ENCODE measurements at places on chromosomes 2 and 18. TPM values are rescaled to one million over a fixed set of nuclear protein-coding genes. Genes with fewer than 3 reads are reported as not detected.
A peak's percentile ranks its signal among the peaks of the same experiment; 100 is the strongest.

DNA sequence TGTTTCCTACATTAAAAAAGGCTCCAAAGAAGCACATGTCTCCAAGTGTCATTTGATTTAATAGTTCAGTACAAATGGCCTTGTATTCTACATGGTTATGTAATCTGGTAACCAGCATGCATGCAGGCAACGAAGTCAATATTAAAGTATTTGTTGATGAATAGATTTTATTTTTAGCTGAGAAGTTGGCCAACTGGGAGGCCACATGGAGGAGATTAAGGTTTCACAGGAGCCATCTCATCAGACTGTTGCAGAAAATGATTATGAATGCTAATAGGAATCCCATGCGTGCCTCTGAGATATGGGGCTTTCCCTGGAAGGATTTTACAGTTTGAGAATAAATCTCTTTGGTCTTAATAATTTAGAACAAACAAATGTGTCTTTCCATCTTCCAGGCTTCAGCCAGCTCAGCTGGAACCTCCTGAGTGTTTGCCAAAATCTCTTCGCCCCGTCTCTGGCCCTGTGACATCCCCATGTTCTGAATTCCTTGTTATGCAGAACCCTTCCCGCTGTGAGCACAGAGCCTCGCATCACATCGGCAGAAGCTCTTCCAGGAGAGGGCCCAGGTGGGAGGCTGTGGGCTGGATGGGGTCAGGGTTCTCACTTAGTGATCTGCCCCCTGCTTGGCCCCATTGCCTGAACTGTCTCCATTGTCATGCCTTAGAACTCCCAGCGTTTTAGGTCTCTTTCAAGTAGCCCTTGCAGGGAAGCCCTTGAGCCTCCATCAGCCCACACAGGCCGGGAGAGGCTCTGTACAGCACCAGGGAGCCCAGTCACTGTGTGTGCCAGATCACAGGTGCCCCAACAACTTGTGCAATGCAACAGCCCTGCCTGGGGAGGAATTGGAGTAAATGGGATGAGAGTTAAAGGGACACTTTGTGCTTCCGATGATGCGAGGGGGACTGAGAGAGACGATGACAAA is 190.5 kb upstream of the TWIST2 start:
- no peak overlapping the region for H3K4me3 ChIP-seq
- peaks cover 16% of the 10 kb centered on the region for H3K27me3 ChIP-seq
- no peaks in the 10 kb centered on the region for H3K4me1 ChIP-seq
- DNase-seq: no peak
- H3K27ac ChIP-seq: no peak overlapping the region

Gene GPR155
- 24.7 TPM for total RNA-seq

DNA sequence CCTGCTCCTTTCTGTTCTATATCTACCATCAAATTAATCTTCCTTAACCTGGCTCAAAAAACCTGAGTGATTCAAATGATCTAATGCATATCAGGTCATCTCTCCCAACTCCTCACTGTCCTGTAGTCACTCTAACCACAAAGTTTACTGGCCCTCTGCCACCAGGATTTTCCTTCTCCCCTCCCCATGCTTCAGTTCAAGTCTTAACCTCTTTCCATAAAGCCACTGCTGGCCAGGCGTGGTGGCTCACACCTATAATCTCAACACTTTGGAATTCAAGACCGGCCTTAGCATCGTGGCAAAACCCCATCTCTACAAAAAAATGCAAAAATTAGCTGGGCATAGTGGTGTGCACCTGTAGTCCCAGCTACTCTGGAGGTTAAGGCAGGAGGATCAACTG is 7.5 kb upstream of the SP3 start:
- no peaks in the 10 kb centered on the region for H3K4me1 ChIP-seq
- H3K36me3 ChIP-seq: no peaks in the 10 kb centered on the region
- DNase-seq: no peak
- no peak overlapping the region for H3K4me3 ChIP-seq

Gene UGT1A8
- total RNA-seq: not detected

GRCh38 chr18:32714571-32715148 is 58.2 kb downstream of the KLHL14 start:
- H3K4me3 ChIP-seq: no peak overlapping the region
- no peaks in the 10 kb centered on the region for H3K4me1 ChIP-seq
- H3K27me3 ChIP-seq: no peaks in the 10 kb centered on the region
- DNase-seq: no peak

DNA sequence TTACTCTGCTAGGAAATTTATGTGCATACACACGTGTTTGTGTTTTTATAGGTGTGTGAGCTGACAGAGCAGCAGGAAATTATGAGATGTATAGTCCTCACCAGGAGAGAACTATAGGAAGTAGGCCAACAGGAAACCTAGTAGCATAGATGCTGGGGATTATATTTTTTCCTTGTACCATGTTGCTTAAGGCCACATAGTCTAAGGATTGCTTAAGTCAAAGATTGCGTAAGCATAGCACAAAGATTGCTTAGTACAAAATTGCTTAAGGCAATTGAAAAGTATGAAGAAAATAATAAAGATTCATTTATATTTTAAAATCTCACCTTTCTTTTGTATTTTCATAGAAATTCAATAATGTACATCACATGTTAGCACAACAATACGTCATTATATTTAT is 18.7 kb upstream of the CCDC102B start:
- no peak overlapping the region for H3K4me3 ChIP-seq
- DNase-seq: no peak
- H3K27ac ChIP-seq: no peak overlapping the region
- H3K36me3 ChIP-seq: no peaks in the 10 kb centered on the region
- no peaks in the 10 kb centered on the region for H3K27me3 ChIP-seq

GRCh38 chr18:24103320-24104021 is 35.4 kb upstream of the CABYR start:
- H3K27ac ChIP-seq: no peak overlapping the region
- no peaks in the 10 kb centered on the region for H3K27me3 ChIP-seq
- no peak overlapping the region for H3K4me3 ChIP-seq
- no peaks in the 10 kb centered on the region for H3K4me1 ChIP-seq
- DNase-seq: no peak
- H3K36me3 ChIP-seq: no peaks in the 10 kb centered on the region

Gene CPO
- 0.30 TPM for total RNA-seq

DNA sequence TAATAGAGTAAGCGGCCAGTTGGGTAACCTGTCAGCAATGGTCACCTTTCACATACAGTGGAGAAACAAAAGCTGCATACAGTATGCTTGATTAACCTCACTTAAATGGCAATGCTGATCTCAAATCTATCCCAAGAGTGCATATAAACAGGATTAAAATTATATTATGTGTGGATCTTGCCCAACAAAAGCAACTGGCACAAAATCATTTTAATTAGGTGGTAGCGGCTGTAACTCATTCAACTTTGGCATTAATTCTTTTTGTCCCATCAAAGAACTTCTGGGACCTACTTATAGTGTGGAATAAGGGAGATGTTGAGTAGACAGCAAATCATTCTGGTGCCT is 167.8 kb upstream of the VRK2 start:
- no peaks in the 10 kb centered on the region for H3K36me3 ChIP-seq
- DNase-seq: no peak
- no peak overlapping the region for H3K27ac ChIP-seq

Gene CDK15
- total RNA-seq: not detected

GRCh38 chr18:12904012-12904516 is 20.0 kb upstream of the PTPN2 start:
- H3K36me3 ChIP-seq: no peaks in the 10 kb centered on the region
- H3K27me3 ChIP-seq: peaks cover 12% of the 10 kb centered on the region
- DNase-seq: no peak
- H3K4me1 ChIP-seq: no peaks in the 10 kb centered on the region
- peak overlapping the region; percentile 68 for H3K27ac ChIP-seq

GRCh38 chr2:43751476-43751990 is 22.3 kb upstream of the DYNC2LI1 start:
- no peaks in the 10 kb centered on the region for H3K27me3 ChIP-seq
- no peak overlapping the region for H3K4me3 ChIP-seq
- no peak for DNase-seq

GRCh38 chr2:161136696-161137324 is 23.4 kb upstream of the TANK start:
- peak; percentile 34 for DNase-seq
- no peak overlapping the region for H3K4me3 ChIP-seq
- H3K27ac ChIP-seq: peak overlapping the region; percentile 93
- H3K36me3 ChIP-seq: no peaks in the 10 kb centered on the region

DNA sequence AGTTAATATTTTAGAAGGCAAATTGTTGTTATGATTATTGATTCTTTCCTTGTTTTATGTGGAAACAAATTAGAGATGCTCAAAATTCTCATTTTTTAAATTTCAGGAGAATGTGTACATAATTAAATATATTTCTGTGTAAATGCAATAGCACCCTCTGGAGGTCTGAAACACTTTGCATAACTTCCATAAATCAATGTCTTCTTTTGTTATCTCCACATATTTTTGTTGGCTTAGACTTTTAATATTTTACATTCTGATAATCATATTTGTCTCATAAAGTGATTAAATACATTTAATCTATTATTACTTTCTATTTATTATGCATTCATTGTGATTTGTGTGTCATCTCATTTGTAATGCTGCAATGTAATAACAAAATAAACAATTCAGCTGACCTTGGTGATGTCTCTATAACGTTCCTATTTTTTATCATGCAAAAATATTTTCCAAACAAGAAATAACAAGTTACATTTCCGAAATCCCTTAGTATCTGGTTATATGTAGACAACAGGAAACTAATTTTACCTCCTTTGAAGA is 201.8 kb upstream of the GALNT5 start:
- H3K27ac ChIP-seq: no peak overlapping the region
- H3K4me1 ChIP-seq: no peaks in the 10 kb centered on the region
- DNase-seq: no peak
- H3K36me3 ChIP-seq: no peaks in the 10 kb centered on the region

Gene CCDC142
- 56.7 TPM for total RNA-seq

- H3K4me3 ChIP-seq: no peak overlapping the region
- no peaks in the 10 kb centered on the region for H3K36me3 ChIP-seq
- no peaks in the 10 kb centered on the region for H3K27me3 ChIP-seq
- H3K4me1 ChIP-seq: no peaks in the 10 kb centered on the region
- no peak for DNase-seq
- H3K27ac ChIP-seq: no peak overlapping the region
Observed at GRCh38 chr2:114156366-114157056, 266.6 kb downstream of the ACTR3 start.

DNA sequence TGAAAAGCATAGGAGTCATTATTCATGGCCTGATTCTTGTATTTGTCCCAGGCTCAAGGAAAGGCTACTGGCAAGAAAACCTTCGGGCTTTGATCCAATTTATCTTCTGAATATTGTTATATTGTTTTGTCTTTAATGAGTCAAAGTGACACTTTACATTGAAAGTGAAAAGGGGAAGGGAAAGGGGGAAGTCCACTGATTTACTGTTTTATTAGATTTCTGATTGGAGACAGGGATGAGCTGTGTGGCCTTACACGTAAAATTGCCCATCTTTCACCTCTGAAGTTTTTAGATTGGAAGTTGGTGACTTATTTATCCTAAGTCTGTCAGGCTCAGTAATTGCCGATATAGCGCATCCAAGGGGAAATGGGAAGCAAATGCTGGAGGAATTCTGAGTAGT is 843.8 kb upstream of the LRRTM1 start:
- DNase-seq: no peak
- no peak overlapping the region for H3K4me3 ChIP-seq
- H3K36me3 ChIP-seq: no peaks in the 10 kb centered on the region
- no peak overlapping the region for H3K27ac ChIP-seq

Gene UGT1A4
- not detected for total RNA-seq

Gene NPHP1
- 0.70 TPM for total RNA-seq

Gene IKZF2
- total RNA-seq: 31.8 TPM

DNA sequence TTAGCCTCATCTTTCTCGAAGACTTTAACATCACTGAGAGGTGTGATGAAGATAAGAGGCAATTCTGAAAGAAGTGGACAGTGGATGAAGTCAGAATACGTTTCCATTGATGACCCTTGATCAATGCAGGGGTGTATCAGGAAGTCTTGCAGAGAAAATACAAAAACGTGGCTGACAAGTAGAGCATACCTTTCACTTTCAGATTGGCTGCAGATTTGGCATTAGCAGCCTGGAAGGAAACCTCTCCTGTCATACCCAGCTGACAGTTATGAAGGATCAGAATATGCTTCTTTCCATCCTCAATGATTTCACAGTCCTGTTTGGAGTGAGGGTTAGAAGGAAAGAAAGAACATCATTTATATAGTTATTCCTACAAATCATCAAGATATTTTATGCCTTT is 152.5 kb downstream of the PLEKHA3 start:
- H3K4me1 ChIP-seq: no peaks in the 10 kb centered on the region
- peaks cover 22% of the 10 kb centered on the region for H3K36me3 ChIP-seq
- no peak overlapping the region for H3K4me3 ChIP-seq
- H3K27me3 ChIP-seq: no peaks in the 10 kb centered on the region
- no peak for DNase-seq

Gene FIGN
- not detected for total RNA-seq

Gene ANKRD62
- not detected for total RNA-seq

- no peak overlapping the region for H3K4me3 ChIP-seq
- no peak overlapping the region for H3K27ac ChIP-seq
- H3K36me3 ChIP-seq: no peaks in the 10 kb centered on the region
- H3K27me3 ChIP-seq: no peaks in the 10 kb centered on the region
Observed at GRCh38 chr2:68345129-68345875, 19.8 kb upstream of the PLEK start.

- peaks cover 23% of the 10 kb centered on the region for H3K4me1 ChIP-seq
- no peak overlapping the region for H3K4me3 ChIP-seq
- DNase-seq: no peak
- H3K27me3 ChIP-seq: peaks cover 4% of the 10 kb centered on the region
Observed at GRCh38 chr2:46438794-46439193, 40.6 kb upstream of the TMEM247 start.

Gene RAMP1
- 1.1 TPM for total RNA-seq

Gene GALNT5
- 0.09 TPM for total RNA-seq

Gene CHPF
- total RNA-seq: 11.7 TPM

DNA sequence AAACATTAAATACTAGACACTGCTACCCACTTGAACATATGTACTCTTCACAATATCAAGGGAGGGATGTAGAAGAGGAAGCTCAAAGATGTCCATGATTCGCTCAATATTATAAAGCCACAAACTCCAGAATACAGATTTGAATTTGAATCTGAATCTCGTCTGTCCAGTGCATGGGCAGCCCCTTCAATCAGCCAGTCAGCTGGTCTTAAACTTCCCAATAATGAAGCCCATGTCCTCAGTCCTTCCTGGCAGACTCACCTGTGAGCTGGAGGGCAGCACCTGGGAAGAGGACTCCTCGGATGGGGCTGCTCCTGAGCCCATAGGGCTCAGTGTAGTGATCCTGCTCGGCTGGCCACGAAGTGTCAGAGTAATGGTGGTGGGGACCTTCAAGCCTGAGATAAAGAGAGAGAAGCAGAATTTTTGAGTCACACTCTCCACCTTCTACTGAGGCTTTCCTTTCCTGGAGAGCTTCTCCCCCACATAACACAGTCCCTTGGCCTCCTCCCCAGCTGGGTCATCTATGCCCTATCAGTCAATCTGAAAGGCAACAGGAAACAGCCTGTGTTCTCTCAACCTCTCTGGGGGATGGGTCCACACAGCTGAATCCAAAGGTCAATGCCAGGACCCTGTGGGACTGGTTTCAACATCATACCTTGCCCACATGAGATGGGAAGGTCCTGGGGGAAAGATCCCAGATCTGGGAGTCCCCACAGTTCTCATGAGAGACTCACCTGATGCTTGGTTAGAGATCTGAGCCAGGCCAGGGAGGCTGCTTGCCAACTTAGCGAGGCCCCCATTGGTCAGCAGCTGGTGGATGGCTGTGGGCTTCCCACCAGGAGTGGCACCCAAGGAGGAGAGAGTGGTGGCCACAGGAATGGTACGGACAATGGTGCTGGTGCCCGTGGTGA is 36.5 kb downstream of the KANSL3 start:
- H3K27ac ChIP-seq: no peak overlapping the region
- H3K4me1 ChIP-seq: no peaks in the 10 kb centered on the region
- no peak overlapping the region for H3K4me3 ChIP-seq
- no peaks in the 10 kb centered on the region for H3K27me3 ChIP-seq
- H3K36me3 ChIP-seq: peaks cover 12% of the 10 kb centered on the region
- no peak for DNase-seq

All from T-cell (primary cell).